Activated naive CD8-positive, alpha-beta T cell treated with anti-CD3 and anti-CD28 coated beads, Interleukin-2, amount 10 ng/mL, durations not matched to agents 7 days and 5 days (primary cell): ENCODE measurements at places on chromosomes 4 and X. TPM values are rescaled to one million over a fixed set of nuclear protein-coding genes. Genes with fewer than 3 reads are reported as not detected.

DNA sequence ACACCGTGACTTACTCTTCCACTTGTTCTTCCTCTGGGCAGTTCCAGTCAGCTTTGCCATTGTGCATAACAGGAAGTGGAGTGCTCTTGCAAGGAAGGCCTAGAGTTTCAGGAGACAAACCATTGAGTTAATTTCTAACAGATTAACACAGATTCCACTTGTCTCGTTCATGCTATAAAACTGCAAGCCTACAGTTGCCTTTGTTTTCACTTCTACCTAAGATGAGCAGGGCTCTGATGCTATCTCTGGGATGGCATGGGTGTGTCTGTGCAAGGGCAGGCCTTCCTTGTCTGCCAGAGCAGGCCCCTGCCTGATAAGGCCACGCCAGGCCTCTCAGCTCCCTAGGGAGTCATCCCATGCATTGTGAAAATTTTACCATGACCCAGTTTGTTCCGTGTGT is 67.7 kb upstream of the PGRMC2 start:
- no peak overlapping the region for H3K4me3 ChIP-seq
- DNase-seq: no peak
- no peaks in the 10 kb centered on the region for H3K4me1 ChIP-seq
- H3K36me3 ChIP-seq: no peaks in the 10 kb centered on the region
- no peaks in the 10 kb centered on the region for H3K27me3 ChIP-seq
- no peak overlapping the region for H3K27ac ChIP-seq

- H3K27ac ChIP-seq: no peak overlapping the region
- no peaks in the 10 kb centered on the region for H3K36me3 ChIP-seq
- no peak for DNase-seq
- no peaks in the 10 kb centered on the region for H3K4me1 ChIP-seq
- no peaks in the 10 kb centered on the region for H3K27me3 ChIP-seq
Observed at GRCh38 chrX:35439034-35439660, 359.0 kb upstream of the MAGEB16 start.

- no peaks in the 10 kb centered on the region for H3K4me1 ChIP-seq
- no peak for DNase-seq
- no peaks in the 10 kb centered on the region for H3K27me3 ChIP-seq
- no peak overlapping the region for H3K4me3 ChIP-seq
- H3K36me3 ChIP-seq: peaks cover 5% of the 10 kb centered on the region
- no peak overlapping the region for H3K27ac ChIP-seq
Observed at GRCh38 chr4:4640692-4641091, 98.8 kb upstream of the STX18 start.

DNA sequence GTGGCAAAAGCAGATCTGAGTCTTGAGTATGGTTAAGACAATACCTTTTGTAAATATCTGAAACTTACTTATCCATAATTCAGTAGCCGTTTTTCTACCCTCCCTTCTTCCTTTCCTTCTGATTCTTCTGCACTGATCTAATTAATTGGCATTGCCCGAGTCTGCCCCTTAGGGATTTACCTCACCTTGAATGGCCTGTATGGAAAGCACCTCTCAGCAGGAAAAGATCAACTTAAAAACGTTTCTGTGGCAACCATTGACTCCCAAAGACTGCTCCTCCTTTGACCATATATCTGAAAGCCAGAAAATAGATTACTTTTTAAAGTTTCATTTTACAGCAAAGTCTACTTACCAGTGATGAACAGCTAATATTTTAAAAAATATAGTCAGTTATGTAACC is 496.5 kb upstream of the LCORL start:
- no peaks in the 10 kb centered on the region for H3K27me3 ChIP-seq
- H3K4me1 ChIP-seq: no peaks in the 10 kb centered on the region
- H3K27ac ChIP-seq: no peak overlapping the region

Gene PCDH10
- not detected for total RNA-seq
